Transverse colon (tissue), 4 donors: ENCODE measurements at places on chromosomes 1 and 21. TPM values are rescaled to one million over a fixed set of nuclear protein-coding genes. Genes with fewer than 3 reads are reported as not detected.

DNA sequence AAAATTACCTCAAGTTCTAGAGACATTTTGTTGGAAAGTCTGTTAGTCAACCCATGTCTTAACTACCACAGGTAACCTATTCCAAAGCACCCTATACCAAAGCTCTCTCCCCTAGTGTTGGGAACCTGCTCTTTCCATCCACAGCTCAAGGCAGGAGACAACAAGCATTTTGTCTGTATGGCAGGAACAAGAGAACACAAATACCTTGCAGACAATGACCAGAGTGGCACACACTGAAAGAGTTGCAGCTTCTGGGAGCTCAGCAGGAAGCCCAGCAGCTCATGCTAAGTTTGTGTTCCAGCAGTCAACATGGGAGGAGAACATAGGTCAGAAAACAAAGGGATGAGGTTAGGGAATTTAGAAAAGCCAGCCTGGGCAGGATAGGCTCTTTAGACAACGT, 300.8 kb downstream of the HHIPL2 start:
- no peaks in the 10 kb centered on the region for H3K27me3 ChIP-seq
- no peak overlapping the region for H3K4me3 ChIP-seq
- H3K36me3 ChIP-seq: no peaks in the 10 kb centered on the region
- no peak overlapping the region for H3K27ac ChIP-seq

The FCRL6 gene
- total RNA-seq: not detected

DNA sequence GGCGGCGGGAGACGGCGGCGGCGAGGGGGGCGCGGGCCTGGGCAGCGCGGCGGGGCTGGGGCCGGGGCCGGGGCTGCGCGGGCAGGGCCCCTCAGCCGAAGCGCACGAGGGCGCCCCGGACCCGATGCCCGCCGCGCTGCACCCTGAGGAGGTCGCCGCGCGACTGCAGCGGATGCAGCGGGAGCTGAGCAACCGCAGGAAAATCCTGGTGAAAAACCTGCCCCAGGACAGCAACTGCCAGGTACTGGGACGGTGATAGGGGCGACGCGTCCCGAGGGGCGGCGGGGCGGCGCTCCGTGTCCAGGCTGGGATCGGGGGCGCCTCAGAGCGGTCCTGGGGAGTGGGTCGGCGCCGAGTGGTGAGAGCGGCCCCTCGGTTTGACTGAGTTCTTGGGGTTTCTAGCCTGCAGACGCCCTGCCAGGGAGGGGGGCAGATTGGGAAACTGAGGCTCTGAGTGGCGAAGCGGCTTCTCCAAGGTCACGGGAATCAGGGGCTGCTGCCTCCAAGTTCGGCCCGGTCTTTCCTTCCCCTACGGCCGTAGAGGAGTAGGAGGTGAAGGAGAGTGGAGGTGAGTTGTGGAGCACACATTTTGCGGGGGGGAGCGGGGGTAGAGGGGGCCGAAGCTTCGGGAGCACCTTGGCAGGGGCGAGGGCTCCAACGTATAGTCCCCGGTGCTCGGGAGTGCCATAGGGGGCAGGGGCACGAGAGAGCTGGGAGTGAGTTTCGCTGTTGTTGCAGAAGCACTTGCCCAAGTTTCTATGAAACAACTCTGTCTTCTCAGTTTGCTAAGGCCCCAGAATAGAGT, 508 bp downstream of the RAVER2 start:
- H3K4me1 ChIP-seq: no peaks in the 10 kb centered on the region
- no peaks in the 10 kb centered on the region for H3K27me3 ChIP-seq
- DNase-seq: peak; percentile 53
- no peaks in the 10 kb centered on the region for H3K36me3 ChIP-seq
- H3K4me3 ChIP-seq: peak overlapping the region; percentile 82

The SLC45A3 gene
- 29.1 TPM for total RNA-seq

- H3K27me3 ChIP-seq: no peaks in the 10 kb centered on the region
- H3K36me3 ChIP-seq: no peaks in the 10 kb centered on the region
- H3K4me1 ChIP-seq: no peaks in the 10 kb centered on the region
These were observed 33.6 kb upstream of the CD34 start for GRCh38 chr1:207944571-207944970.

- H3K4me3 ChIP-seq: no peak overlapping the region
- H3K36me3 ChIP-seq: no peaks in the 10 kb centered on the region
- DNase-seq: no peak
- no peak overlapping the region for H3K27ac ChIP-seq
These were observed 60.6 kb downstream of the SDCCAG8 start for GRCh38 chr1:243316366-243316989.

The PCP4L1 gene
- not detected for total RNA-seq

The COL11A1 gene
- total RNA-seq: not detected

The PDPN gene
- total RNA-seq: 5.5 TPM

DNA sequence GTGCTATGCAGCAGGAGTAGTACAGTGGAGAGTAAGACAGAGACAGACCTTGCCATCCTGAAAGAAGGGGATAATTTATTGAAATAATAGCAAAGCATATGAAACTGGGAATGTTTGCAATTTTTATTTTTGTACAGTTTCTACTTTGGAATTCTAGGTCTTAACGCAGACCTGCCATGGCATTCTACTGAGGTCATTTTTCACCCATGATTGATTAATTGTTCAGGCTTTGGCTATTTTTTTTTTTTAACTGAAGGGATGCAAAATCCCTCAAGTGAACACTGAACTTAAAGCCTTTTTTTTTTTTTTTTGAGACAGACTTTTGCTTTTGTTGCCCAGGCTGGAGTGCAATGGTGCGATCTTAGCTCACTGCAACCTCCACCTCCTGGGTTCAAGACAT, 27.1 kb downstream of the MTF2 start:
- no peaks in the 10 kb centered on the region for H3K36me3 ChIP-seq
- H3K4me3 ChIP-seq: no peak overlapping the region
- H3K4me1 ChIP-seq: peaks cover 2% of the 10 kb centered on the region
- no peak for DNase-seq
- no peak overlapping the region for H3K27ac ChIP-seq
- no peaks in the 10 kb centered on the region for H3K27me3 ChIP-seq

The LCE3B gene
- total RNA-seq: not detected

The RNF186 gene
- 174 TPM for total RNA-seq

DNA sequence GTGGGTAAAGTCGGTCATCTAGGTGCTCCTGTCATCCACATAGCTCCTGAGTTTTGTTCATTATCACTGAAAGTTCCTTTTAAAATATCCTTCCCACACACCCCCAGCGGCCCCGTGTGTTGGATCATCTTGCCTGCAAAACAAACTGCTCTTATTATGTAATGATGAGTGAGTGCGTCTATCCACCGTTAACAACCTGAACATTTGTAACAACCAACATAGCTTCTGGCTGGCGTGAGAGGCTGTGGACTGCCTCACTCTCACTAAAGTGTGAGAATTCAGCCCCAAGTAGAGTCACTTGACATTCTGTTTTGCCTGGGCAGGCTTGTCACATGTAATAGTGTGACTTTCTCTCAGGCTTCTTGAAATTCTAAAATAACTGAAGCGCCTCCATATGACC, 14.5 kb upstream of the KCNA2 start:
- no peak overlapping the region for H3K27ac ChIP-seq
- DNase-seq: no peak
- H3K4me1 ChIP-seq: peaks cover 12% of the 10 kb centered on the region
- H3K36me3 ChIP-seq: no peaks in the 10 kb centered on the region

- DNase-seq: peak; percentile 39
- no peaks in the 10 kb centered on the region for H3K36me3 ChIP-seq
- no peaks in the 10 kb centered on the region for H3K27me3 ChIP-seq
- H3K4me1 ChIP-seq: no peaks in the 10 kb centered on the region
- H3K4me3 ChIP-seq: no peak overlapping the region
These were observed 38.9 kb downstream of the SYT2 start for GRCh38 chr1:202671399-202671798.

The TRIM33 gene
- 53.7 TPM for total RNA-seq

GRCh38 chr1:235012436-235013210, 116.0 kb downstream of the TOMM20 start:
- H3K27ac ChIP-seq: peak overlapping the region; percentile 8
- H3K36me3 ChIP-seq: no peaks in the 10 kb centered on the region
- no peak overlapping the region for H3K4me3 ChIP-seq

GRCh38 chr1:32929366-32929765, 28.2 kb upstream of the TMEM54 start:
- no peak overlapping the region for H3K27ac ChIP-seq
- DNase-seq: no peak
- peaks cover 18% of the 10 kb centered on the region for H3K4me1 ChIP-seq
- H3K36me3 ChIP-seq: no peaks in the 10 kb centered on the region
- H3K27me3 ChIP-seq: peaks cover 11% of the 10 kb centered on the region

DNA sequence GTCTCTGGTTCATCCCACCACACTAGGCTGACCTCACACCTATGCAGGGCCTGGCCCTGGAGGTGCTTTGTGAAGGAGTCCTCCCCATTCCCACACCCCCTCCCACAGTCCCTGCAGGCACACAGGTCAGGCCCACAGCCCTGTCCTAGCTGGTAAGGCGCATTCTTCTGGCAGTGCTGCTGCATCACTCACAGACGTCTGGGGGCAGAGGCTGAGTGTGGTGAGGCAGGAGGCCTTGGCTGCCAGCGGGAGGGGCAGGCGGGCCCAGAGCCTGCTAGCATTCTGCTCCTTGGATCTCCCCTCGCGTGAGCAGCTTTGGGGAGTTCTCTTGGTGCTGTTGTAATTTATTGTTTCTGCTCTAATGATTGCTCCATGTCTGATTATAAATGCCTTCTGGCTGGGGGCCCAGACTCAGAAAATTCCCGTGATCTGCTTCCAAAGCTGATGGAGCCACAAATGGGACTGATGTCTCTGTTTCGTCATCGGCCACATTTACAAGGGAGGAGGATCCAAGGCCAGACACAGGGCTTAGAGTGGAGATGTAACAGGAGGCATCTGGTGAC, 62.9 kb downstream of the TRABD2B start:
- peak; percentile 47 for DNase-seq
- peak overlapping the region; percentile 35 for H3K27ac ChIP-seq
- H3K27me3 ChIP-seq: no peaks in the 10 kb centered on the region
- H3K4me1 ChIP-seq: no peaks in the 10 kb centered on the region
- no peaks in the 10 kb centered on the region for H3K36me3 ChIP-seq

GRCh38 chr1:89191314-89191713, 7.4 kb downstream of the GBP4 start:
- H3K27ac ChIP-seq: no peak overlapping the region
- H3K27me3 ChIP-seq: no peaks in the 10 kb centered on the region
- no peaks in the 10 kb centered on the region for H3K36me3 ChIP-seq
- no peaks in the 10 kb centered on the region for H3K4me1 ChIP-seq
- DNase-seq: no peak

GRCh38 chr1:44034976-44035716, 3.9 kb upstream of the SLC6A9 start:
- H3K27ac ChIP-seq: peak overlapping the region; percentile 75
- H3K4me3 ChIP-seq: no peak overlapping the region

The TGFBR3 gene
- 138 TPM for total RNA-seq

DNA sequence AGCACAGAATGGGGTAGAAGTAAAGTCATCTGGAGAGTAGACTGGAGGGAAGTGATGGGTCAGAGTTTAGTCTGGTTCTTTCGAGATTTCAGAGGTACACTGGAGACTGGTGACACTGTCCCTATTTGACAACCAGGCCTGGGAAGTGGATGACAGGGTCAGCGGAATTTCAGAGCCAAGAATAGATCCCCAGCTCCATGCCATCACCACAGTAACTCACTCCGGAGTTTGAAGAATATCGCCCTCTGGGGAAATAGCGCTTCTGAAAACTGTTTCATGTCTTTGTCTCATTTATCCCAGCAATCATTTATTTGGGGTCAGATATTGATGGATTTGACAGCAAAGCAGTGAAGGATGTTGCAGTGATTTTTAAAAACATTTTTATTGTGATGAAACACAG, 7.6 kb upstream of the NFASC start:
- H3K36me3 ChIP-seq: no peaks in the 10 kb centered on the region
- no peak overlapping the region for H3K4me3 ChIP-seq
- no peaks in the 10 kb centered on the region for H3K4me1 ChIP-seq
- no peaks in the 10 kb centered on the region for H3K27me3 ChIP-seq
- H3K27ac ChIP-seq: no peak overlapping the region

The LAX1 gene
- not detected for total RNA-seq

The C4BPB gene
- total RNA-seq: 9.8 TPM

The ABCA4 gene
- total RNA-seq: 0.16 TPM

GRCh38 chr1:66288048-66288447, 245.9 kb upstream of the SGIP1 start:
- no peak for DNase-seq
- no peaks in the 10 kb centered on the region for H3K4me1 ChIP-seq
- H3K27ac ChIP-seq: no peak overlapping the region
- H3K36me3 ChIP-seq: no peaks in the 10 kb centered on the region
- no peak overlapping the region for H3K4me3 ChIP-seq

DNA sequence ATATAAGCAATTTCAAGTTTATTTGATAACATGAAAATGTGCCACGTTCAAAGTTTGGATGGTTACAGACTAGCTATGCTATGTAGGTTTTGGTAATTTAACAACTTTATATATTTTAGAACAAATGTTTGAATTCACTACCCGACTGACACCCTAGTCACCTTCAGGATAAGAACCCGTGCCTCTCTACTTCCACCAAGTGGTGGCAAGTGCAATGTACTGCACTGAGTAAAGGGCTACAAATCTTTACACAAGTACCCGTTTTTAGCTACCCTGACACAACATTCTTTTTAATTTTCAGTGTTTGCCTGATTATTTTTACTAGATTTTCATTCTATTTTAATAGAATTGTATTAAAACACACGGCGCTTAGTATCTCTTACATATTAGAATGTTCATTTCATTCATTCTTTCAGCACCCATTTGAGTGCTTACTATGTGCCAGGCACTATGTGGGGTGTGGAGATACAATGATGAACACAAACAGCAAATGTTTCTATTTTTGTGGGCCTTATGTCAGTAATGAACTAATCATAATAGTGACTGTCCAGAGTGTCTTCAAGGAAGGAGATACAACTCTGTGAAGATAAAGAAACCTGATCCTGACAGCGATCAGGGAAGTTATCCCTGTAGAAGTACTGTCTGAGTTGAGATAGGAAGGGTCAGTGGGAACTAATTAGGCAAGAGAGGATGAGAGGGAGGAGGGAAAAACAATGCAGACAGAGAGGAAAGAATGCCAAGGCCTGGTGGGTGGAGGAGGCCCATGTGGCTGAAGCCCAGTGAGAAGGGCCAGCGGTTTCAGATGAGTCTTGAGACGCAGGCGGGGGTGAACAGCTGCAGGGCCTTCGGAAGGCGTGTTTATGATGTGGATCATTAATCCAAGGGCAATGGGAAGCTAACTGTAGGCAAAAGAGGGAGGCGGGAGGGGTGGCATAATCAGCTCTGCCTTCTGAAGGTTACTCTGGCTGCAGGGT, 3.8 kb downstream of the LCA5L start:
- no peaks in the 10 kb centered on the region for H3K27me3 ChIP-seq
- peaks cover 13% of the 10 kb centered on the region for H3K4me1 ChIP-seq
- H3K4me3 ChIP-seq: no peak overlapping the region
